Hematopoietic multipotent progenitor cell treated with erythropoietin and hydrocortisone succinate and interleukin-3 and kit ligand, for 8 days (in vitro differentiated cells): ENCODE measurements at places on chromosomes 4 and X.

GRCh38 chr4:76177709-76178108 lies 29.5 kb upstream of the NUP54 start:
- no peak for DNase-seq

- DNase-seq, result no peak
Measured at GRCh38 chr4:35912174-35912573, 332.1 kb downstream of the ARAP2 start.

DNA sequence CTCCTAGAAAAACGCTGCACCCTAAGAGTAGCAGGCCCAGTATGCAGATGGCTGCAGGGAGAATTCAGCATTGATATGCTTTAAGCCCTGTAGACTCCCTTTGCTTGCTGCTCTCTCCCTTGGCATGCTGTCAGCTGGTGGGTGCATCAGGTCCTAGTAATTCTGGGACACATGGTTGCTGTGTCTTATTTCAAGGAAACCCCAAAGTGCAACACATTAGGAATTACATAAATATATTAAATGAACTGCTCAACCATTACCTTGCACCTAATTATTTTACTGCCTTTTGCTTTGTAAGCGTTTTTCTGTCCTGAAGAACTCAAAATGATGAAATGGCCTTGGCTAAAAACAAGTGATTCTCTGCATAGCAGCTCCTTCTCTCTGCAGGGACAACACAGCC lies 516.3 kb downstream of the ZIC3 start:
- DNase-seq, result no peak

GRCh38 chr4:98994474-98995182 lies 893 bp upstream of the METAP1 start:
- no peak for DNase-seq

DNA sequence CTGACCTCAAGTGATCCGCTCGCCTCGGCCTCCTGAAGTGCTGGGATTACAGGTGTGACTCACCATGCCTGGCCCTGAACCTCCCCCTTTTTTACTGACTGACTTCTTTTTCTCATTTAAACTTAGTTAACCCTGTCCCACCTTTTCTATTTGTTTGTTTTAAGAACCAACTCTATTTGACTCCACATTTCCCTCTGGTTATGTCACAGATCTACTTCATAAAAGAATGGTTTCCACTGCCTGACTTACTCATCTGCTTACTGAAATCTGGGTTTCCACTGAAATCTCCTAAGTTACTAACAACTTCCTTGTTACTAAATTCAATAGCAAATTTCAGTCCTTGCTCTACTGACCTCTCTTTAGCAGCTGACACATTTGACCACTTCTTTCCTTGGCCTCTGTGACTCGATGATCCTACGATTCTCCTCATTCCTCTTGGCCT lies 28.0 kb upstream of the NSUN7 start:
- DNase-seq, result no peak

- DNase-seq, result no peak
Measured at GRCh38 chrX:65900850-65901844, 138.7 kb downstream of the VSIG4 start.

GRCh38 chr4:104615496-104615895 lies 120.8 kb upstream of the CXXC4 start:
- DNase-seq, result no peak

DNA sequence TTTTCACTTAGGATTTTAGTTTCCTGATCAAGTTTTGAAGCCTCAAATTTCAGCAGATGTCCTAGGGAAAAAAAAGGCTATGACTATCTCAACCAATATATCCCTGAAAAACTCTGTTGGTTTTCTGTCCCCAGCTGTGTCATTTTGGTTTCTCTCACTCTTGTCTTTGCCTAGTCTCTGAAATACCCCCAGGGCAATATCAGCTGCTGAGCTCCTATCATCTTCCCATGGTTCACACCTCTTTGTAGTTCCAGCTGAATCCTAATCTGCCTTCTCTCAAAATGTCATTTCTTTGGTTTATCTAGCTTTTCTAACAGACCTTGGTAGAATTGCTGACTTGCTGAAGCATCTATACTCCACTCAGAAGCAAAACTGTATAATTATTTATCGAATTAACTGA lies 2370.5 kb downstream of the ARAP2 start:
- DNase-seq, result no peak

DNA sequence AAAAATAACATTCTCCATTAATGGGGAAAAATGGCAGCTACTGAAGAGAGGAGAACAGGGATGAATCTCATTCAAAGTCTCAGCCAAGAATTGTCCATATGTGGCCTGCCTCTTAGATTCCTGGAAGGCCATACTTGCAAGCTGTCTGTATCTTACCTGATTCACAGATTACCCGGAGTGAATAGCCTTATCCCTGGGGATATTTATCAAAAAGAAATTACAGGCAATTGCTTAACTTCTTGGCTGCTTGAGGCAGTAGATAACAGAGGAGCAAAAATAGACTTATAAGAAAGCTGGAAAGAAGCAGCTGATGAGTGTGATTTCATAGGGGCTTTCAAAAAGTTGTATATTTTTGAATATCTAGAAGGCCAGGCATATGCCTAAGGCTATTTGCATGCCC lies 68.8 kb upstream of the PPP1R2C start:
- DNase-seq, result no peak

DNA sequence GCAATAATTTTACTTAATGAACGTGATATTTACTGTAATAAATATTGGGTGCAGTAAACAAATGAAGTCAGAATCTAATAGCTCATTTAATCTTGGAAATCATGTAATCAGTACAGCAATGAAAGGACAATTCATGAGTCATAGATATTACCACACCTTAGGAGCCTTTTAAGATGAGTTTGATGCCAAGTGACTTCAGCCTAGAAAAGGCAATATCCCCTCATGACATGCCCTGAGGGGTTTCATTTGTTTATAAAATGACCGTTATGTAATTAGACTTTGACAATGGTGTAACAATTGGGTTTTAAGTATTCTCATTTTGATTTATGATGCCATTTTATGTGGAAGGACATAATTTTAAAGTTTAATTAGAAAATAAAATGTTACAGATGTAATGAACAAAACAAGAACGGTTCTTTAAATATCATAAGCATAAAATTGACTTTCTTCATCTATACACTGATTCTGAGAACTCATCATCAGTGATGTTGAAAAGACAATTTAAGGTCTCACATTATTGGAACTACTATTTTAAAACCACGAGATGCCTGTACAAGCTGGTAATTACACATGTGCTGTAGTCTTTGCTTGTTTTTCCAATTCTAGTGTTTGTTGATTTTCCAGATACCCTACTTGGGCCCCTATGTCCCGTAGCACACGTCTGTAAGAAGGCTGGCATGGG lies 5.0 kb downstream of the FGF2 start:
- DNase-seq, result no peak

GRCh38 chr4:3529363-3529762 lies 2.9 kb downstream of the LRPAP1 start:
- peak; percentile 13 for DNase-seq

DNA sequence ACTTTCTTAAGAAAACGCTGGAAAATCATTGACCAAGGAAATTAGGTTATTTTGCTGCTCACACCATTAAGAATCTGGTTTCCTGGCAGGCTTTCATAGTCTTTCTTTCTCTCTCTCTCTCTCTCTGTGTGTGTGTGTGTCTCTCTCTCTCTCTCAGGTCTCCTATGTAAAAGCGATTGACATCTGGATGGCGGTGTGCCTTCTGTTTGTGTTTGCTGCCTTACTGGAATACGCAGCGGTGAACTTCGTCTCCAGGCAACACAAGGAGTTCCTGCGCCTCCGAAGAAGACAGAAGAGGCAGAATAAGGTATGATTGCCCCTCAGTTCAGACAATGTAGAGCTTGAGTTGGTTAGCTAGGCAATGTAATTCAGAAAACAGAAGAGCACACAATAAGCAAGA lies 161.2 kb downstream of the GLRA2 start:
- no peak for DNase-seq

- DNase-seq, result no peak
Measured at GRCh38 chr4:24885342-24885741, 27.5 kb downstream of the CCDC149 start.

DNA sequence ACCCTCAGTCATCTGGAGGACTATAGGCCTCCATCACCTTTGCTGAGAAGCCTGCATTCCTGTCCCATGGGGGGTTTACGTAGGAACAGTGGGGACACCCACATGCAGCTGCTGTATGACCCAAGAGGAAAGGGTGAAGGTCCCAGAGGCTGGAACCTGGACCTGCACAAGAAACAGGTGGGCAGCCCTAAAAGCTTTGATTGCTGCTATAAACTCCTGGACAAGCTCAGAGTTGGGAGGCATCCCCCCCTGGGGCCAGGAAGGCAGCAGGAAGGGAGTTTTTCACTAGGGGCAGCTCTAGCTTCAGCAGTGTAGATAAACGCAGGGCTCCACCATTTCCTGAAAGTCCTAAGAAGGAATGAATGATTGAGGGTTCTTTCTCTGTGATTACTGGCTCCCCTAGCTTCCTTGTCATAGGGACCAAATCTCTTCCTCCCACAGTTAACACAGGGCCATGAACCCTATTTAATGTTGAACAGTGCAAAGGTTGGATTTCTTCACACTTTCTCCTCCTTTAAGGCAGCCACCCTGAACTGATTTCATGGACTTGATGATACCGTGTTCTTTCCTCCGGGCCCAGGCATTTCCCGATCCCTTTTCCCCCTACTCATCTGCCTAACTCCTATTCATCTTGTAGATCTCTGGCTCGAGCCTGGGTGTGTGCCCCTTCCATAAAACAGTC lies 84.2 kb downstream of the CHRNA9 start:
- no peak for DNase-seq

DNA sequence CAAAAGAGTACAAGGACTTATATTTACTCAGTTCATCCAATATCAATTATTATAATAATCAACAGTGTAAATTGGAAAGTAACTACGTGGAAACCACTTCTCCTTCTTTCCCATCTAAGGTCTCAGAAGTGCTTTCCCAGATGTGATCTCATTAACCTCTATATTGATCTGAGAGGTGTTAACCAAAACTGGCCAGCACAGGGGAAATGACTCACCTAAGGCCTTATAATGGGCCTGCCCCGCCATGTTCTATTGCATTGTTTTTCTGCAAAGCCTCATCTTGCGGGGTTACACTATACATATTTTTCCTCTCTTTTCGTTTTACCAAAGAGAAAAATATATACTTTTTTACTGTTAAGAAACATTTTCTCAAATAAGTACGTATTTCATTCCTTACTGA lies 20.5 kb downstream of the RAB40A start:
- DNase-seq, result no peak

DNA sequence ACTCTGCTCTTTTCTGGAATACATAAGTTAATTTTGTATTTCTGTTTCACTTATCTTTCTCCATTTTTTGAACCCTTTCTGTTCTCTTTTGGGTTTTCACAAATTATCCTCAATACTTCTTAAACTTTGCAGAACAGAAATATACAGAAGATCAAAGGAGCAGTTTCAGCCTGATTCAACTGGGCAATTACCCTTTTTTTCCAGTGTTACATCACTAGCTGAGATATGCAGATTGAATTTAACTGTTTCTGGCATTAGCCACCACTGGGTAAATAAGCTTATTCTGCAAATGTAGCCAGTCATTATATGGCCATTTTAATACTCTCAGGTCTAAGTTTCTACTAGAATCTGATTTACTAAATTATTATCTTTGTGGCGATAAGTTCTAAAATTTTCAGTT lies 66.9 kb upstream of the GRID2 start:
- DNase-seq, result no peak

GRCh38 chr4:161767116-161767515 lies 396.7 kb downstream of the FSTL5 start:
- no peak for DNase-seq

DNA sequence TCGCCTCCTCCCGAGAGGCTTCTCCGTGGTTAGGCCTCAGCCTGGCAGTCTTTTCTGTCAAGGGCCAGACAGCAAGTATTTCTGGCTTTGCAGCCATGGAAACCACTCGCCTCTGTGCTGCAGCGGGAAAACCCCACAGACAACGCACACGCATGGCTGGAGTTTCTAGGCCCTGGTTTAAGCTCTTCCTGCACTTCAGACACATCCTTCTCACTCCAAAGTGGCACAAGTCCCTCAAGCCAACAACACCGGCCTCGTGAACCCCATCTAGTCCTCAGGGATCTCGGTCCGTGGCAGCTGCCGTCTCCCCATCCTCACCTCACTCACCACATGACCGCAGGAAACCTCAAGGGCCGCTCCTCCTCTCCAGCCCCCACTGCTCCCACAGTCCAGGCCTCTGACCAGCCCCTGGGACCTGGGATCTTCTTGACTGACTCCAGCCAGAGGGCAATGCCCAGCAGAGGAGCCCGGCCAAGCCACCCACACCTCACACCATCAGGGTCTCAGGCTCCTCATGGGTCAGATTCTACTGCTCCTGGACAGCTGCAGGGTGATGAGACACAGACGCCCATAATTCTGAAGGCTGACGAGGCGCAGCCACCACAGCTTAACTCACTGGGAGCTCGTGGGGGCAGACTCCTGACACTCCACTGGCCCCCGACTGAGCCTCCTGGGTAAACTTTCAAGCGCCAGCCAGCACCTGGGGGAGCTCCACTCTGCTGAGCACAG lies 21.7 kb downstream of the LETM1 start:
- DNase-seq, result no peak

GRCh38 chr4:71441186-71442169 lies 102.7 kb downstream of the SLC4A4 start:
- DNase-seq, result peak; percentile 27

DNA sequence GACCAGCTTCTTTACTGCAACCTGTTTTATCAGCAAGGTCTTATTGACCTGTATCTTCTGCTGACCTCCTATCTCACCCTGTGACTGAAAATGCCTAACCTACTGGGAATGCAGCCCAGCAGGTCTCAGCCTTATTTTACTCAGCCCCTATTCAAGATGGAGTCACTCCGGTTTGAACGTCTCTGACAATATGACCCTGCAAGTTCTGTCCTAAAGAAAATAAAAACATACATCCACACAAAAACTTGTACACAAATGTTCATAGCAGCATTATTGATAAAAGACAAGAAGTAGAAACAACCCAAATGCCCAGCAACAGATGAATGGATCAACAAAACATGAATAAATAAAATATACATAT lies 59.5 kb upstream of the FAM9C start:
- no peak for DNase-seq

DNA sequence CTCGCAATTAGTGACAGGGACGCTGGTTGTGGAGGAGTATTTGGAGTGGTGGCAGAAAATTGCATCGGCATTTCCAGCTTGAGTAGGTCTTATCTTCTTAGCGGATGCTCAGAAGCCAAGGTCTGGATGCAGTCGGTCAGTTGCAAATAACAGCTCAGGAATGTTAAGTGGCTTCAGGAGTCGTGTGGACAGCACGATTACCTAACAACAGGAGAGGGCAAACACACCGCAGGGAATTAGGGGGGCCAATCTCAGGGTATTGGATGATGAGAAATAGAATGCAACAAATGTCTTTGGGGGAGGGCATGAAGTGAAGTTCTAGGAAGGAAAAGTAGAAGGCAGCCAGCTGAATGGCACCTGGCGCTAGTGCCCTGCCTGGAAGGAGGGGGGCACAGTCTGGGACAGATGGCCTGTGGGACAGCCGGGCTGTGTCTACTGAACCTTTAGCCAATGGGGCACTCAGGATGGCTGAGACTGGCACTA lies 11.8 kb downstream of the RASL11B start:
- no peak for DNase-seq
